Inflammatory macrophage (primary cell): ENCODE measurements at places on chromosomes 6 and 20.

DNA sequence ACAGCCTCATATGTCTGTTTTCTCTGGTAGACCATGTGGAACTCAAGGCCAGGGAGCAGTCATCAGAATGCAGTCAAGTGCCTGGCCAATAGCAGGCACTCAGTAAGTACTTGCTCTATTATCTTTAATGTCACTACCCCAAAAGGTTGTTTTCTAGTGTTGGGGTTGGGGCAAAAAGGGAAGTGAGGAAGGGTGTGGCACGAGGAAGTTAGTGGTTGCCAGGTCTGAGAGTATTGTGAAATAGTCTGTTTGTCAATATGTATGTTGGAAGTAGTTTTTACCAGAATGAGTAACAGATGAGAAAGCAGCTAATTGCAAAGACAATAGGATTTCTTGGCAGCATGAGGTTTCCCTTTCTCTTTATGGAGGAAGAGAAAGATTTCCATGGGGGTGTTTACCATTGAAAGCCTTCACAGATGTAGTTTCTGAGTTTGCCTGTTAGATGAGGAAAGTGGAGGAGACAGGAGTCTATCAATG is 59.5 kb upstream of the ARMH2 start:
- DNase-seq: peak; percentile 84

DNA sequence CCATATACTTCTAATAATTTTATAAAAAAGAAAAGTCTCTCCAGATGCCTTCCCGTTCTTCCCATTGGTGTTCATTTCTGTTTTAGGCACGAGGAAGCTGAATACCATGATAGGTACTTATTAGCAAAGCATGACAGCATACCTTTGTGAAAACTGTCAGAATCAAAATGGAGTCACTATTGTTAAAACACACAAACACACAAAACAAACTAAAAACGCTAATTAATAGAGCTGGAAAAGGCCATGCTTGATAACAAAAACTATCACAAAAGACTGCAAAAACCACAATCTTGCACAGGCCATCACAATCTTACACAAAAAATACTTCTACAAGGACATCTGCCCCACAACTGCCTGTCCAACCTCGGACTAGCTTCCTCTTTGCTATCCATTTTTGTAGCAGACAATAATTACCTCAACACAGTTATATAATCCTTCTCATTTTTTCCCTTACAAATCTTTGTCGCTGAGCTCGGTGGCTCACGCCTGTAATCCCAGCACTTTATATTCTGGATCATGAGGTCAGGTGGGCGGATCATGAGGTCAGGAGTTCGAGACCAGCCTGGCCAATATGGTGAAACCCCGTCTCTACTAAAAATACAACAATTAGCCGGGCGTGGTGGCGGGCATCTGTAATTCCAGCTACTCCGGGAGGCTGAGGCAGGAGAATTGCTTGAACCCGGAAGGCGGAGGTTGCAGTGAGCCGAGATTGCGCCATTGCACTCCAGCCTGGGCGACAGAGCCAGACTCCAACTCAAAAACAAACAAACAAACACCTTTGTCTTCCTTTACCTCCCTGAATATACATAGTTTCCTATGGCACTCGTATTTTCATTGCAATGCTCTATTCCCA is 3.2 kb upstream of the ABT1 start:
- DNase-seq: no peak

GRCh38 chr6:38179794-38180430 is 360.4 kb downstream of the ZFAND3 start:
- DNase-seq: no peak

GRCh38 chr6:158768436-158768835 is 50.7 kb downstream of the EZR start:
- DNase-seq: no peak

DNA sequence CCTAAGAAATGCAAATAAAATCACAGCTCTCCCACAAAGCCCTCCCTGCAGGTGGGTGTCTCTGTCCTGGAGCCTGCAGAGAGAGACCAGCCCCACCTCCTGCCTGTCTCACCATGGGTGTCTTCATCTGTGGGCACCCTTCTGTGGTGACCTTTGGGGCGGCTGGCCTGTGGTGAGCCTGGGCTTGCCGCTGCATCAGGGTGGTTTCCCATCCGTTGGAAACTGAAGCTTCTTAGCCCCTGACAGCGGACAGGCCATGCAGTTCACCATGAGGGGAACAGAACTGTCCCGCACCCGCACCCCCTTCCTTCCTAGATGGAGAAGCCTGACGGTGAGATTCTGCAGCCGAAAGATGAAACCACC is 42.3 kb upstream of the FRMD1 start:
- DNase-seq: no peak

- DNase-seq: peak; percentile 44
These were observed 306.9 kb downstream of the DHX35 start for GRCh38 chr20:39268981-39269461.

DNA sequence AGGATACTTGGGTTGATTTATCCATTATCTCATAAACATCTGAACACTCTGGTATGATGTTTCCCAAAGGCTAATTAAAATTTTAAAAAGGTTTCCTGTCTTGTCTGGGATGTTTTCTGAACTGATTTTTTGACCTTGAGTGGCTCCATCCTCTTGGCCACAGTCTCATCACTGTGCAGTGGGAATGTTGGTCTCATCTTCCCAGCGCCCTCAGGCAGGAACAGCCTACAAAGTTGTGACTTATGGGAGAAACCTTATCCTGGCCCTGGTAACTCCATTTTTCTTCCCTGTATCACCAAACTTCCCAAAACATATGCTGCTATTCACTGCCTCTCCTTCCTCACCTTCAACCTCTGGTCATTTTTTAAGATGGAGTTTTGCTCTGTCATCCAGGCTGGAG is 6.8 kb upstream of the BPIFA3 start:
- no peak for DNase-seq

DNA sequence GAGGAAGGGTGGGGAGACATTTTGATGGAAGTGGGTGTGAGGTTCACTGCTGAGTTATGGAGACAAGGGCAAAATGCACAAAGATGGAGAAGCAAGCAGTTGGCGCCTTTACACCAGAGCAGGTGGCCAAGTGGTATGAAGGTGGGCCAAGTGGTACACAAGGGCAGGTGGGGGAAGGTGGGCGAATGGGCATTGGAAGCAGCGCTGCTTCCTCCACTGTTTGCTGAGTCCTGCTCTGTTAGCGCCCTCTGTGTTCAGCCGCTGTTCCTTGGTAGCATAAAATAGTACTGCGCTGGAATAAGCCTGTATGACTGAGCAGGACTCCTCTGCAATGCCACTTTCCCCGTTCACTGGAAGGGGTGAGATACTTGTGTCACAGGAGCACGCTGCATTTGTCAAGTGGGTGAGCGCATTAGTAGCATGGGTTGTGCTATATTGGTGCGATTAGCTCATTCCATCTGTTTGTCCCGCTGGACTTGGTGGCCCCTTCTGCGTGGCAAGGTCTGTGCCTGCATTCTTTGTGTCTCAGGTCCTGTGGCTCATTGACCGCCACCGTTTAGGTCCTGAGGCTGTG is 116.4 kb downstream of the TOX2 start:
- no peak for DNase-seq

GRCh38 chr6:5094327-5094726 is 9.2 kb downstream of the PPP1R3G start:
- no peak for DNase-seq
